ENCODE measurements at places on chromosomes 7 and 10.

GRCh38 chr10:6175329-6176055 lies 27.2 kb upstream of the PFKFB3 start:
- peak; percentile 5 for DNase-seq

- peak; percentile 65 for DNase-seq
Measured at GRCh38 chr7:28573059-28573553, 160.8 kb downstream of the CREB5 start.

GRCh38 chr10:28533571-28534304 lies 820 bp downstream of the WAC start:
- DNase-seq = peak; percentile 83

- peak; percentile 76 for DNase-seq
Measured at GRCh38 chr7:91034459-91035368, 229.5 kb upstream of the FZD1 start.

- DNase-seq = no peak
Measured at GRCh38 chr10:112397592-112397991, 23.7 kb downstream of the ACSL5 start.

DNA sequence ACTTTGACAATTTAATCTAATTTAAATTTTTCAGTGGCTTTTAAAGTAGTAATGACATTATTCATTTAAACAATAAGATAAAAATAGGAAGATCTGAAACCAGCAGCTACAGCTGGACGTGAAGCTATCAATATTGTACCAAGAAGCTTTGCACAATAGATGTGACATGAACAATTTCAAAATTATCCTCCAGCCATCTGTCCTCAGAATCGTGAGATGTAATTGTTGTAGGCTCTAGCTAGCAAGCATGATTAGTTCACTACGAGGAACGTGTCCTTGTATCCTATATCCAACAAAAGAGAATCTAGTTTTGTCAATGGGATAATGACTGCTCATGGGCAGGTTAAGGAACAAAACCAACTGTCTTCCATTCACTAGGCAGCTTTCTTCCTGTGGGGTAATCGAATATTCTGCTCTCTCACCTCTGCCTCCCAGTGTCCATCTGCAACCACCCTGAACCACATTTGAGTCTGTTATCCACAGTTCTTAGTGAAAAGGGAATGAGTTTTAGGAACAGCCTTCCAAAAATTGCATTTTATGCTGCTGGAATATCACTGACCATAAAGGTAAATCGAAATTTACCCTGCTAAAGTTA lies 247.3 kb downstream of the PARD3 start:
- no peak for DNase-seq

- DNase-seq = no peak
Measured at GRCh38 chr10:110562348-110562747, 5.1 kb upstream of the SMC3 start.

GRCh38 chr7:70114806-70115205 lies 516.5 kb downstream of the AUTS2 start:
- no peak for DNase-seq

DNA sequence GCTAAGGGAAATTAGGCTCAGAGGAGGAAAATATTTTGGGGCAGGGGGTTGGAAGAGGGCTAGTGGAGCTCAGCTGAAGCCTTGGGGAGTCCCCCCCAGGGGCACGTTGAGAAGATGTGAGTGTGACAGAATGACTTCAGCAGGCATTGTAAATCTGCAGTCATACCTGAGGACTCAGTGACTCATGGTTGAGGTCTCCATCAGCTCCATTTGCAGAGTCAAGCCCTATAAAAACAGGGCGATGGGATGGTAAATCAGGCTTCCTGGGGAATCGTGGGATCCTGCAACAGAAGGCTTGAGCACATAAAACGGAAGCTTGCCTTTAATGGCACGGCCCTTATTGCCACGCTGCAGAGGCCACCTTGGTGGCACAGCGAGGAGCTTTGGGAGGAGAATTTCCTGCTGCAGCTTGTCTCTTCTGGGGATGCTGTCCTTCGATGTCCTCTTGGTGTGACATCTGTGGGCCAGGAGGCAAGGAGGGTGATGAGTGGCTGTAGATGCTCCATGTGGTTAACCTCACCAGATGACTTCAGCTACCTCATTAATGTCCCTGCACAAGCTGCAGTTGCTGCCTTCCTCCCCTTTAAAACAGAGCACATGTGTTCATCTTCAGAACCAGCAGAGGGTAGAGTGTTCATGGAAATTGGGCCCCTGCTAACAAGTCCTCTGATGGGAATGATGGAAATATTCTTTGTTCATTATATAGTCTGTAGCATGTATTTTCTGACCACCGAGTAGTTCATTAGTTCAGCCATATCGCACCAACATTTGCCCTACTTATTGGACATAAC lies 285.9 kb downstream of the LRMDA start:
- no peak for DNase-seq

- no peak for DNase-seq
Measured at GRCh38 chr10:30447125-30447799, 13.3 kb downstream of the MAP3K8 start.

DNA sequence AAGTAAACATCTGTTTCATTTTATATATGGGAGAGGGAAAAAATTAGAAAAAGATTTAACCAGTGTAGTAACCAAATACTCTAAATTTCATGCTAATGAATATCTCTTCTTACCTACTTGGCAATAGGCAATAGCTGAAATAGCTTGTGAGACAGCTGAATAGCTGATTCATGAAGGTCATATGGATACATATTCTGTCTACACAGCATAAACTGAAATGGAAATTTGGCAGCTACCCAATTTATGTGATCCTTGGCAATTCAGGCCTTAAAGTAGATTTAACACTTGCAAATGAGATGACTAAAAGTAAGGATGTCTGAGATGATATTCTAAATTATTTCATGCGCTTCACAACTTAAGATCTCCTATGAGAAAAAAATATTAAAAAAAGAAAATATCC lies 261.2 kb upstream of the SEMA3A start:
- DNase-seq = no peak

- DNase-seq = no peak
Measured at GRCh38 chr10:14753441-14753840, 21.3 kb downstream of the FAM107B start.

GRCh38 chr7:1137517-1138167 lies 22.4 kb downstream of the ZFAND2A start:
- DNase-seq = no peak

DNA sequence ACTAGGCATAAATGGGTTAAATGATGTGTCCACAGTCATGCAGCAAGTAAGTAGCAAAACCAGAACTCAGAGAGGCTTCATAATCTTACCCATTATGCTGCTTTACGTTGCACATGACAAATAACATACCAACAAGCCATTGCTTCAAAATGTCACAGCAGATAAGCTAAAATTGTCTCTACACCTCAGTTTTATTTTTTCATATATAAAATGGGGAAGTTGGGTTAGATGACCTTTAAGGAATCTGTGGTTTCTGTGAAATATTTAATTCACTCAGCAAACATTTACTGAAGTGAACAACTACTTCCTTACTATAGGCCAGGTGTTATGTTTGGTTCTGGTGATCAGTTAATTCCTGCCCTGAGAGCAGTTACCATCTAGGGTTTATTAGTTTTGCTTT lies 2.2 kb upstream of the ASCC1 start:
- no peak for DNase-seq

DNA sequence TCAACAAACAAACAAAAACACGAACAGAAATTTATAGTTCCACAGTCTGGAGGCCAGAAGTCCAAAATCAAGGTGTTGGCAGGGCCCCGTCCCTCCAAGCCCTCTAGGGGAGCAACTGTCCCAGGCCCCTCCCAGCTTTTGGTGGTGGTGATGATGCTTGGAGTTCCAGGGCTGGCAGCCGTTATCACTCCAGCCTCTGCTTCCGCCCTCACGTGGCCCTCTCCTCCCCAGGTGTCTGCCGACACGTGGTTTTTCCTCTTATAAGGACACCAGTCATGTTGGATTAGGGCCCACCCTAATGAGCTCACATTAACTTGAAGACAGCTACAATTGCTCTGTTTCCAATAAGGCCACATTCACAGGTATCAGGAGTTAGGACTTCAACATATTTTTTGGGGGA lies 49.7 kb downstream of the MICALL2 start:
- peak; percentile 36 for DNase-seq

DNA sequence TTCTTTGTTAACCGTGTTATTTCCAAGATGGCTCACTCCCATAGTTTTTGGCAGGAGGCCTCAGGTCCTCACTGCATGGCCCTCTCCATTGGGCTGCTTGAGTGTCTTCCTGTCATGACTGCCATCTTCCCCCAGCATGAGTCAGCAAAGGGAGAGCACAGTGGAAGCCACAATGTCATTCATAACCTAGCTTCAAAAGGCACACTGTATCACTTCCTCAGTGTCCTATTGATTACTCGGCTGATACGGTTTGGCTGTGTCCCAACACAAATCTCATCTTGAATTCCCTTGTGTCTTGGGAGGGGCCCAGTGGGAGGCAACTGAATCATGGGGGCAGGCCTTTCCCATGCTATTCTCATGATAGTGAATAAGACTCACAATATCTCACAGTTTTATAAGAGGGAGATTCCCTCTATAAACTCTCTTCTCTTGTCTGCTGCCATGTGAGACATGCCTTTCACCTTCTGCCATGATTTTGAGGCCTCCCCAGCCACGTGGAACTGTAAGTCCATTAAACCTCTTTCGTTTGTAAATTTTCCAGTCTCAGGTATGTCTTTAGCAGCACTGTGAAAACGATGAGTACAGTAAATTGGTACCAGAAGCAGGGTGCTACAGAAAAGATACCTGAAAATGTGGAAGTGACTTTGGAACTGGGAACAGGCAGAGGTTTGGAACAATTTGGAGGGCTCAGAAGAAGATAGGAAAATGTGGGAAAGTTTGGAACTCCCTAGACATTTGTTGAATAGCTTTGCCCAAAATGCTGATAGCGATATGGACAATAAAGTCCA lies 106.5 kb downstream of the PRLHR start:
- DNase-seq = no peak

DNA sequence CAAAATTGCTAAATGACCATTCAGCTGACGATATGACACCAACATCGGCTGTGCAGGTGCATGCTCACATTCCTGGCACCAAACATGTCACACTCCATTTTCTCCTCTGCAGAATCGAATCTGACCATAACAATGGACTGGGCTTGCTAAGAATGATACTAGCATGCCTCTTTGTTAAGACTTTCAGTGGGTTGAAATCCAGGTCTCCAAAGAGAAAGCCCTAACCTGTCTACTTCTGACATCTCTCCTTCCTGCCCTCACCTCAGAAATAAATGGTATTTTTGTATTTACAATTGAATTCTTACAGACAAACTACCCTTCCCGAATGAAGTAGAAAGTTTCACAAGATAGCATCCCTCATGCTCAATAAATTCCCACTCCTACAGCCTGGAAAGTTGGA lies 373.9 kb downstream of the KCNMA1 start:
- no peak for DNase-seq

DNA sequence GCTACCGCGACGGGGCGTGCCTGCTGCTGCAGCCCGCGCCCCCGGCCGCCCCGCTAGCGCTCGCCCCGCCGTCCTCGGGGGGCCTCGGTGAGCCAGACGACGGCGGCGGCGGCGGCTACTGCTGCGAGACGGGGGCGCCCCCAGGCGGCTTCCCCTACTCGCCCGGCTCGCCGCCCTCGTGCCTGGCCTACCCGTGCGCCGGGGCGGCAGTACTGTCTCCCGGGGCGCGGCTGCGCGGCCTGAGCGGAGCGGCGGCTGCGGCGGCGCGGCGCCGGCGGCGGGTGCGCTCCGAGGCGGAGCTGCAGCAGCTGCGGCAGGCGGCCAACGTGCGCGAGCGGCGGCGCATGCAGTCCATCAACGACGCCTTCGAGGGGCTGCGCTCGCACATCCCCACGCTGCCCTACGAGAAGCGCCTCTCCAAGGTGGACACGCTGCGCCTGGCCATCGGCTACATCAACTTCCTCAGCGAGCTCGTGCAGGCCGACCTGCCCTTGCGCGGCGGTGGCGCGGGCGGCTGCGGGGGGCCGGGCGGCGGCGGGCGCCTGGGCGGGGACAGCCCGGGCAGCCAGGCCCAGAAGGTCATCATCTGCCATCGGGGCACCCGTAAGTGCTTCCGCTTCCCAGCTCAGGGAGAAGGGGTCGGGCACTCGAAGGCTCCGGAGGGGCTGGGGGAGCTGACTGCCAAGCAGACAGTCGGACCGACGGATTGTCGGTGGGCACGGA lies 761 bp downstream of the PTF1A start:
- DNase-seq = peak; percentile 73

DNA sequence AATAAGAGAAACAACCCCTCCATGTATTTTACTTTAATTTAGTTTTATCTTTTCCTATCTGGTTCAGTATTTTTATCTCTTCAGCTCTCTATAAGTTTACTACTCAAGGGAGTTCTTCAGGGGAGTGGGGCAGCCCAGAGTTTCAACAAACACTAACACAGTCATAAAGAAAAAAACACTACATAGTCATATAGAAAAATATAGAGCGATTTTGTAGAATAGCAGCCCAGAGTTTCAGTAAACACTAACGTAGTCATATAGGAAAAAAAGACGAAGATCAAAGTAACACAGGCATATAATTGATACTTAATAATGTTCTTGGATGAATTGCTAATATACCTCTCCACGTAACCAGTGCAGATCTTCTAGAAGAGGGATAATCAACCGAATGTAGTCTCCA lies 54.7 kb downstream of the PON1 start:
- DNase-seq = no peak

DNA sequence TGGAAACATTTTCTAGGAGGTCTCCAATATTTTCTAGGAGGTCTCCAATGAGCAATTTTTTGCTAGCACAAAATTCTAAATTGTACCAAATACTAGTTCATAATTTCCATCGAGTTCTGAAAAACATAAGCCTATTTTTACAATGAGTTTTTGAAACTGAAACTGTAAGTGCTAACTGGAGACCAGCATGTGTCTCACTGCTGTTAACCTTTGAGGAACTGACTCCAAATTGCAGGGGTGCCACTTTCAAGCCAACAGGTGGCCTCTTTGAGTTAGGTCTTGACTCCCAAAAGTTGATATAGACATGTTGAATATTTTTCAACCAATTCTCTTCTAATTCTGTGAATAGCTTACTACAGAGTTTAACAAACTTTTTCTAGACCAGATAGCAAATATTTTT lies 58.8 kb downstream of the CAV1 start:
- DNase-seq = no peak

DNA sequence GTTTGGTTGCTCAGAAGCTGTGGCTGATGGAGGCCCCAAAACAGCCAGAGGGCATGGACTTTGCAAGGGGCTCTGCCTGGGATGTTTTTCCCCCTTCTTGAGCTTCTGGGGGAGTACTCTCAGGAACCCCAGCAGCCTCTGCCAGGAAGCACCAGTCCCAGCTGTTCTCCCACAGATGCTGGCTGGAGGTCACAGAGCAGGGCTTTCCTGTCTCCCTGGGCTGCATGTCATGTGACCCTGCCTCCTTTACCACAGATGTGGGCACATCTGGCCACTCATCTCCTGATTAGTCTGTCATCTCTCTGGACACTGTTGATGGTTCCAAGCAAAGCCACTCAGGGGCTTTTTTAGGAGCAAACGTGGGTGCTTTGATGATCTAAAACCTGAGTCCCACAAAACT lies 136.7 kb downstream of the NEURL1 start:
- no peak for DNase-seq
